ENCODE measurements at places on chromosomes 16 and 17.

GRCh38 chr17:81116704-81117103 is 48.6 kb upstream of the PVALEF start:
- DNase-seq, result no peak

GRCh38 chr17:42937712-42938596 is 26.3 kb downstream of the AARSD1 start:
- DNase-seq, result peak; percentile 40

DNA sequence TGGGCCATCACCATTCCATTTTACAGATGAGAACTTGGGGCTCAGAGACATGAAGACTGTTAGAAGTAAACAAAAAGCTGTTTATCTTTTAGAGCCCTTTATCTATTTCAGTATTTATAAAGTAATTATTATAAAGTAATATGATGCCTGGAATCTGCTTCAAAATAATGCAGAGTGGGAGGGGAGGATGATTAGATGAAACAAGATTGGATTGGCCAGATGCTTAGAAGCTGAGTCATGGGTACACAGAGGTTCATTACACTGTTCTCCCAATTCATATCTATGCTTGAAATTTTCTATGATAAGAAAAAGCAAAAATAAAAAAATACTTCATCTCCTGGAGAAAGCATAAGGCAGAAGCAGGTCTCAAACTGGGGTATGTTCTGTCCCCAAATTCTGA is 29.4 kb downstream of the TOM1L2 start:
- DNase-seq, result no peak

- no peak for DNase-seq
Observed at GRCh38 chr16:14098081-14098480, 27.0 kb downstream of the MRTFB start.

- DNase-seq, result no peak
Observed at GRCh38 chr16:66562409-66562808, 3.8 kb upstream of the CMTM1 start.

- DNase-seq, result no peak
Observed at GRCh38 chr17:50882851-50883250, 16.7 kb upstream of the TOB1 start.

DNA sequence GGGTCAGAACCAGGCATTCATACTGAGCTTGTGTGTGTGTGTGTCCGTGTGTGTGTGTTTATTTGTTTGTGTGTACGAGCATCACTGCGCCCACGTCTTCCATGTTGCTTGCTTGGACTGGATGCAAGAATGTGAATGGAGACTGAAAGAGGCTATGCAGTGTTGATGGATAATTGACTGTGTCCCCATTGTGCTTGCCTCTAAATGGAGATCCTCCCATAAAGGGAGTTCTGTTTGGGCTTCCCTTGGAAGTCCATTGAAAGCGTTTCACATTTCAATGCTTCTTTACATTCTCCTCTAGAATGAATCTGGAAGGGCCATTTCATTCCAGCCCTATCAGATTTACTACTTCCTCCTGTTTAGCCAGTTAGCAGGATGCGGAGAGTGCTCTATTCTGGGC is 124.0 kb downstream of the GP2 start:
- no peak for DNase-seq

DNA sequence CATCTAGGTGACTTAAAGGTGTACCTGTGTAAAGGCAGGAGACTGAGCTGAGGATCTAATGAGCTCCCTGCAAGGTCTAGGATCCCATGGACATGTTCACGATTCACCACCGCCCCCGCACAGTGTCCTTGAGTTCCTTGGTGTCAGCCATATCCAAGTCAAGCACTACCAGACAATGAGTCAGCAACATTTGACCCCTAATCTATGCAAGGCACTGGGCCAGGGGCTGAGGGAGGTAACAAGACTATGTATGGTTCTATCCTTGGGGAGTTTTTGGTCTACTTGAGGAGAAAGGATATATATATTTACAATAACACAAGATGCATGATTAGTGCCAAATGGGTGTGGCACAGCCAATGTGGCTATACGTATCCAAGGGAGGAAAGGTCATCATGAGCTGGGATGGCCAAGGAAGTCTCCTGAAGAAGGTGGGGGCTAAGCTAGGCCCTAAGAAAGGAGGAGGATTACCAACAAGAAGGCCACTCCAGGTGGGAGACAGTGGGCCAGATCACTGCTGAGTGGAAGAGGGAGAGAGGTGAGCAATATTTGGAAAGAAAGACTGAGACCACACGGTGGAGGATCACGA is 35.0 kb downstream of the ITGB3 start:
- no peak for DNase-seq

DNA sequence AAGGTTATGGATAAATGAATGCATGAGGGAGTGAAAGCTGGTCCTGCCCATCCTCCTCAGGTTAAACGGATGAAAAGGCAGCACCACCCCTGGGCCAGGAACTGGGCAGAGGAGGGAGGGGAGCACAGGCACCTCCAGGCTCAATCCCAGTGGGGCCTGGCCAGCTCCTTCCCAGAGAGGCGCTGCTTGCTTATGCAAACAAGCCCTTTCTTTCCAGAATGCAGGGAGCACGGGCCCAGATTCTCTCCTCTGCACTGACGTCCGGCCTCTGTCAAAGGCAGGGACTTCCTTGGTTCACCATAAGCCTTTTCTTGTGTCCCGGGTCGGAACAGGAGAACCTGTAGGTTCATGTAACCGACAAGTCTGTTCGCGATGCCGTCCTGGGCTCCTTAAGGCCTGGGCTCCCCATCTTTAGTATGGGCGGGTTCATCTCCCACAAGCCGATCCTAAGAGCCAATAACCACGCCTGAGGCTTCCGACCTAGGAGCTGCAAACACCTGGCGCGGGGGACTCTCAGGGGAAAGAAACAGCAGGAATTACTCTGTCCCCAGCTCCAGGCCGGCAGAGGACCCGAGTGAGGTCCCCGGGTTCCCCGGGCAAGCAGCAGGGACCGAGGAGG is 16.3 kb downstream of the ENPP7 start:
- no peak for DNase-seq

- no peak for DNase-seq
Observed at GRCh38 chr17:65754081-65754480, 192.6 kb upstream of the AXIN2 start.

DNA sequence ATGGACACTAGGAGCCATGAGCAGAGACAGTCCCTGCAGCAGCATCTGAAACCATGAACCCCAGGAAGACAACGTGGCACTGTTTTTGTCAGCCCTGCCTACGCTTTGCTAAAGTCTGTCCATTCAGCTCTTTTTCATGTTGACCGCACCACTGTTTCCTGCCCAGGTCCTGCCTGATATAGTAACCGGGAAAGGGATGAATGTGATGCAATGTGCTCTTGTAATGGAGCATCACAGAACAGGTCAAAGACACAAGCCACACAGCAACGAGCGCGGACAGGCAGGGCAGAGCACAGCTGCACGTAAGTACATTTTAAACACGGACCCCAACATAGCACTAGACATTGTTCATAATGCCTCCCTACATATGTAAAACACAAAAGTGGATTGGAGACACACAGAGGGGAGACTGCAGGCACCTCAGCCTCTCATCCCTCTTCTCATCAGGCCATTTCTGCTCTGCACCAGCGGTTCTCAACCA is 16.9 kb upstream of the TNFRSF13B start:
- DNase-seq, result no peak

DNA sequence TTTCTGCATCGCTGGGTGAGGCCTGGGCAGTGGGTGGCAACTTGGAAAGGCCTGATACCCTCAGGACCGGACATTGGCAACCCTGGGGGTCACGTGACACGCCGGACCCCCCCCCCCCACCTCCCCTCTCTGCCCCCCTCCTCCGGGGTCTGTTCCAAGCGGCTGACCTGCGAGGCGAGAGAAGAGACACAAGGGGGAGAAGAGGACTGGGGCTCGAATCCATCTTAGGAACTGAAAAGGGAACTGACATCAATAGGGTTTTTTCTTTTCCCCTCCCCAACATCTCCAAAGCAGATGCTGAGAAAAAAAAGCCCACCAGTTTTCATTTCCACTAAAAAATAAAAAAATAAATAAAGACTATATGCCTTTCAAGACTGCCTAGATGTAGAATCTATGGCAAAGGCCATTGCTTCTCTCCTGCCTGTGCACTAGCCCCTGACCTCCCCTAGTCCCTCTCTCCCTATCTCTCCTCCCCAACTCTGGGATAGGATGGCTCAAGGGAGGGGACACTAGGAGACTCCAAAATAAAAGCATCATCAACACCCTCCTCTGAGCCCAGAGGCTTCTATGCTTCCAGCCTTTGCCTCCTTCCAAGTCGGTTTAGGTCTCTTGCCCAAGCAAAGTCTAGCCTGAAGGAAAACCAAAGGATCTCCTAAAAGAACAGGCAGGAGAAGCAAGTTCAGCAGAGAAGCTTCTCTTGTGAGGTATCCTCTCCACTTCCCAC is 7.7 kb upstream of the HOXB2 start:
- no peak for DNase-seq

GRCh38 chr16:68229431-68230175 is 6.3 kb downstream of the ESRP2 start:
- peak; percentile 31 for DNase-seq

GRCh38 chr16:10635365-10636021 is 55.1 kb upstream of the EMP2 start:
- DNase-seq, result no peak

GRCh38 chr16:14307527-14308367 is 236.6 kb downstream of the MRTFB start:
- DNase-seq, result no peak

DNA sequence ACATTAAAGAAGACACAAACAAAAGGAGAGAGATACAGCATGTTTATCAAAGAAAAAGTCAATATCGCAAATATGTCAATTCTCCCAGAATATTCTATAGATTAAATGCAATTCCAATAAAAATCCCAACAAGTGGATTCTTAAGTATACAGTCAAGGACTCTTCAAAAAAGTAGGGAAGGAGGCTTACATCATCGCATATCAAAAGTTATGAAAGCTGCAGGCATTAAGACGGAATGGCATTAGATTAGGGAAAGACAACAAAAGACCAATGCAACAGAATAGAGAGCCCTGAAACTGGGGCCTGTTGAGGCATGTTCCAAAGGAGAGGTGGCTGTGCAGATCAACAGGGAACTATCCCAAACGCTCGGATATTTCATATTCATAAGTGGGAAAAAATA is 76.0 kb downstream of the MARCHF10 start:
- DNase-seq, result no peak

GRCh38 chr16:85853547-85854545 is 45.1 kb upstream of the IRF8 start:
- no peak for DNase-seq

GRCh38 chr17:58325289-58325726 is 3.3 kb downstream of the TSPOAP1 start:
- DNase-seq, result no peak

GRCh38 chr16:88461331-88462269 is 8.5 kb downstream of the ZFPM1 start:
- DNase-seq, result no peak

GRCh38 chr17:81582749-81583148 is 30.6 kb upstream of the FAAP100 start:
- DNase-seq, result no peak

DNA sequence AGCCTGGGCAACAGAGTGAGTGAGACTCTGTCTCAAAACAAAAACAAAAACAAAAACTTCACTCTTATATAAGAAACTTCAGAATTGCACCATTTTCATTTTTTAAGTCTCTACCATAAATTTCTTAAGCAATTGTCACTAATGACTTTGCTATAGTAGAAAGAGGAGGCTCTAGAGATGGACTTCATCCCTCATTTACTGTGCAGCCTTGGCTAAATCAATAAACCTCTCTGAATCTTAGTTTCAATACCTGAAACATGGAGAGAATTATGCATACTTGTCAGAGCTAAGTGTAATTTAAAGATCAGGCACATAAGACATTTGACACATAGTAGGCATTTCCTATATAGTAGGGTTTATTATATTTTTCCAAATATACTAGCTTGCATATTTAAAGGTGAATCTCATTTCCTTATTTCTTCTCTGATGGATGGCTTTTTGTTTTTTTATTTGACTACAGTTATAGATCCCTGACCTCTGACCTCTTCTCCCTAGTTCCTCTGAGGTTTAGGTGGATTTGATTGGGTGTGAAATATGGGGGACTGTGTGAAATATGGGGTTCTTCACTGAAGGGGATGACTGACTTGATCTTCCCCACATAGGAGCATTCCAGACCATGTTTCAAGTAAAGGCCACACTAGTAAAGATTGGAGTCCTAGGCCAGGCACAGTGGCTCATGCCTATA is 2.7 kb downstream of the CCL5 start:
- no peak for DNase-seq

DNA sequence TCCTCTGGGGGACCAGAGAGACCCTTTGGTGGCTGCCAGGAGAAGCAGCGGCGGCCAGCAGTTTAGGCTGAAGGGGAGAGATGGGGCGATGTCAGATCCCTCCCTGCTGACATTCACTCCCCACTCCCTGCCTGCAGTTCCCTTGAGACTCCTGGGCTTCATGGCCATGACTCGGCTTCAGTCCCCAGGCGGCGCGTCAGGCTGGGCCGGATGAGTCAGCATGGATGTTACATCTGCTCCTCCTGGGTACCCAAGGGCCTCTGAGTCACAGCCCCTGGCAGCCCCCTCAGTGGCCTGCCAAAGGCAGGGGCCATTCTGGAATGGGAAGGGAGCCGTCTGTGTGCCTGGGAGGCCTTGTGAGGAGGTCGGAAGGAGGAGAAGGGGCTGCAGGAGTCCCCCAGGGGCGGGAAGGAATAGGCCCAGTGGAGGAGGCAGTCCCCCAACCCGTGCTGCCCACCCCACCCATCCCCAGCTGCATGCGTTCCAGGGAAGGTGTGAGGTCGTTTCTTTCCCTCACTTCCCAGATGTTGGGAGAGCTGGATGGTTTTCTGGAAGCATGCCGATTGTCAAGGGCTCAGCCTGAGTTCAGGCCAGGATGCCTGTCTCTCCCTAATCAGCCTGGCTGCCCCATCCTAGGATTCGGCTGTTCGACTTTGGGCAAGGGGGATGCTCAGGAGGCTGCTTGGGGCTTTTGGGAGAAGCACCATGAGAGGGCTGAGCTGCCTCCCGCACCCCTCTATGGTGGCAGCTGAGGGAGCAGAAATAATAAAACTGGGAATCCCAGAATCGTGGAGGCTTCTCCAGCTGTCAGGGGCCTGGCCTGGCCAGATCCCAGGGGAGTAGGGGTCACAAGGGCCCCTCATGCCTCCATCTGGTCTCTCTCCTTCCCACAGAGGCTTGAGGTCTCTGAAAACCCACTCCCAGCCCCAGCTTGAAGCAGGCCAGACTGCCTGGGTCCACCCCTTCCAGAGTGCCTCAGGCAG is 9.7 kb downstream of the RHBDL3 start:
- peak; percentile 66 for DNase-seq

GRCh38 chr17:66807182-66807581 is 27.7 kb upstream of the CACNG5 start:
- no peak for DNase-seq

- DNase-seq, result no peak
Observed at GRCh38 chr17:5257124-5257523, 22.5 kb upstream of the SCIMP start.

- no peak for DNase-seq
Observed at GRCh38 chr17:5555254-5555653, 29.1 kb downstream of the NLRP1 start.

Measured in HFF-Myc (cell line).